ENCODE measurements at places on chromosomes 16 and 17.

DNA sequence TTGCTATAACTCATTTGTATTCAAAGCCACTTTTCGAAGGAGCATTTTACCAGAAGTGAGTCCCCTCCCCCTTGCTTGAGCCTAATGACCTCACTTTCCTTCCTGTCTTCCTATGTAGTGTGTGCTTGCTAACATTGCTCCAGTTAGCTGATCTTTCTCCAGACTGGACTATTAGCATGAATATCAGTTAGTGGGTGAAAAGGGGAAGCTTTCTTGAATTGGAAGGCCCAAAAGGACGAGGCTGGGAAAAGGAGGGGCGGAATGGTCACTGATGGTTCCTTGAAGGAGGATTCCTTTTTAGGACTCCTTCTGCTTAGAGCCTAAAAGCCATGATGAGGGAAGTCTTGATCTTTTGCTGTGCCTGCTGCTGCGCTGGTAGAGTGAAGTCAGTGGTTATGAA lies 11.9 kb downstream of the MAP3K3 start:
- no peak for DNase-seq

DNA sequence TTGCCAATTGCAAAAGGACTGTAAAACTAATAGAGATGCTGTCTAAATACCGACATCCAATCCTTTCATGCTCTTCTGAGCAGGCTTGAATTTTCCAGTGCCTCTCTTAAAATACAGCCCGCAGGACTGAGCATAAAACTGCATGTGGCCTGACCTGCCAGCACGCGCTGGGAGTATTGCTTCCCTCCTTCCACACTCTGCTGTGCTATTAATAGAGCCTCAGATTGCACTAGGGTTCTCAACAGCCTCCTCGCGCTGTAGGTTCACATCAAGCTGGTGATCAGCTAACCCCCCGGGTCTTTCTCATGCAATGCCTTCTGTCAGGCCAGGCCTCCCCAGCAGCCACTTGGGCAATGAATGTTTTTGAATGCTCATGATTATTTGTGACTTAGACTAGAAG lies 14.2 kb upstream of the MSI2 start:
- no peak for DNase-seq

DNA sequence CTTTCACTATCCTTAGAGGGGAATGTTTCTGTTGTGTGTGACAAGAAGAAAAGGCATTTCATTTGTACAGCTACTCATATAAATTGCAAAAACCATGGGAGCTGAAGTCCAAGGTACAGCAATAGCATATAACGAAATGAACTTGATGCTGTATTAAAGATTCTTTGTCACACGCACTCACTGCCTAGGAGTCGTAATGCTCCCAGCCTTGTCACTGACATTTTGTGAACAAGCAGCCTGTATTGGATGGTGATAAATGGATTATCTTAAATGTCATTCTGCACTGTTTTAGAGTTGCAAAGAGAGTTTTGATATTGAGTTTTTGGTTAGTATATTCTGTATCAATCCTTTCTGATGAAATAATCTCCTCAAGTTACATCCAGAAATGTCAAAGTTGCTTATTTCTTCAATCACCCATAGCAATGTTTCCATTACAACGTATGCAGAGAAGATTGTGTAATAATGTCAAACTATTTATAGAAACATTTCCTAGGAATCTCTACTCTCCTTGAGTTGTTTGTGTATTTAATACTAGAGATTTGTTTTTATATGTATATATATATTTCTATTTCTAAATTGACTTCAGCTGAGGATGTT lies 270.6 kb downstream of the FTO start:
- no peak for DNase-seq

GRCh38 chr16:67426950-67427349 lies 4.0 kb upstream of the HSD11B2 start:
- DNase-seq: no peak

GRCh38 chr17:57817299-57817698 lies 32.5 kb downstream of the MRPS23 start:
- DNase-seq: no peak

GRCh38 chr17:21530311-21530710 lies 154.2 kb downstream of the KCNJ12 start:
- no peak for DNase-seq

GRCh38 chr16:86087896-86088230 lies 188.9 kb downstream of the IRF8 start:
- no peak for DNase-seq

DNA sequence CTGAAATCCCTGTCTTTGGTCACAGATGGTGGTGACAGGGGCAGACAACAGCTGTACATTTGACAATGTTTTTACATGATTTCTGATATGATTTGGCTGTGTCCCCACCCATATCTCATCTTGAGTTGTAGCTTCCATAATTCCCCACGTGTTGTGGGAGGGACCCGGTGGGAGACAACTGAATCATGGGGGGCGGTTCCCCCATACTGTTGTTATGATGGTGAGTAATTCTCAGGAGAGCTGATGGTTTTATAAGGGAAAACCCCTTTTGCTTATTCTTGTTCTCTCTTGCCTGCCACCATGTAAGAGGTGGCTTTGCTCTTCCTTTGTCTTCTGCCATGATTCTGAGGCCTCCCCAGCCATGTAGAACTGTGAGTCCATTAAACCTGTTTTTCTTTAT lies 353.9 kb downstream of the CPPED1 start:
- DNase-seq: no peak

GRCh38 chr16:78513838-78514237 lies 414.4 kb downstream of the WWOX start:
- no peak for DNase-seq

GRCh38 chr17:68820476-68820824 lies 134.7 kb downstream of the ABCA8 start:
- no peak for DNase-seq

DNA sequence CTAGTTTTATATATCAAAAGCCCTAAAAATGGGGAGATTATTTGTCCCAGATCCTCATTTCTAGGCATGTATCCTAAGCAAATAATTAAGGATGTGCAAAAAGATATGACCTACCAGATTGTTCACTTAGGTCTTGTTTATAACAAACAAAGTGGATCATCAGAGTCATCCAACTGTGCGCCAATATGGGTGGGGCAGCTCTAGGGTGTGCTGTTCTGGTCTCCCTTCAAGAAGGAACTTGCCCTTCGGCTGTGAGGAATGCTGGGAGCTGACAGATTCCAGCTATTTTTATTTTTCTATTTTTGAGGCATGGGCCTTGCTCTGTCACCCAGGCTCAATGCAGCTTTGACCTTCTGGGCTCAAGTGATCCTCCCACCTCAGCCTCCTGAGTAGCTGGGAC lies 13.8 kb downstream of the CHP2 start:
- no peak for DNase-seq

- DNase-seq: no peak
Measured at GRCh38 chr16:52649870-52650269, 102.9 kb upstream of the TOX3 start.

- DNase-seq: no peak
Measured at GRCh38 chr16:65294165-65294564, 172.3 kb upstream of the CDH11 start.
